ENCODE measurements at places on chromosomes 16 and 17.
A peak's percentile ranks its signal among the peaks of the same experiment; 100 is the strongest.

- no peak for DNase-seq
Measured at GRCh38 chr16:48330841-48331192, 54.4 kb downstream of the SIAH1 start.

- DNase-seq = no peak
Measured at GRCh38 chr17:75474736-75475135, 18.3 kb downstream of the TMEM94 start.

- DNase-seq = no peak
Measured at GRCh38 chr17:9905902-9906301, 831 bp upstream of the RCVRN start.

DNA sequence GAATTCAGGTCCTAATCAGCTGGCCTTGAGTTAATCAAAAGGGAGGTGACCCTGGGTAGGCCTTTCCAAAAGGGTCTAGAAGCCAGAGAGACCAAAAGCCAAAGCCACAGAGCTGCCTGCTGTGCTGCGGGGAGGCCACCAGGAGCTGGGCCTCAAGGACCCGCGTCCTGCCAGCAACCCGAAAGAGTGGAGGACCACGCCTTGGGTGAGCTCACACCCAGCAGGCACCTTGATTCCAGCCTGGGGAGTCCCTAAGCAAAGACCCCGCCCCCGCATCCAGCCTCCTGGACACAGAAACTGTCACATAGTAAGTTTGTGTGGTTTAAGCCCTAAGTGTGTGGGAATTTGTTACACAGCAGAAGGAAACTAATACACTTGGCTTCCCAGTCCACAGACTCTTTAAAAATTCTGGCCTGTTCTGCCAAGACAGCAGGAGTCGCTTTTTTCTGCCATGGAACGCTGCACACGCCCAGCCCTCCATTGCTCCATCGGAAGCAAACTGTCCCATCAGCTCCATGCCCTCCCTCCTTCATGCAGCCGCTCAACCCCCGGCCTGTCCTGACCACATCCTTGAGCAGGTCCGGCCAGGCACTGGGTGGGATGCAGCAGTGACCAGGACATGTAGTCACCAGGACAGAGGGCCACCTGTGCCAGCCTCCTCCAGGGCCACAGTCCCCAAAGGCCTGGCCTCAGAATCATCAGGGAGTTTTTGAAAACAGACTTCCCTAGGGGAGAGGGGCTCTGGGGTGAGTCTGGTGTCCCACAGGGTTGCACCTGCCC is 20.9 kb upstream of the RASD1 start:
- no peak for DNase-seq

- no peak for DNase-seq
Measured at GRCh38 chr17:41054025-41054424, 1.0 kb downstream of the KRTAP2-2 start.

DNA sequence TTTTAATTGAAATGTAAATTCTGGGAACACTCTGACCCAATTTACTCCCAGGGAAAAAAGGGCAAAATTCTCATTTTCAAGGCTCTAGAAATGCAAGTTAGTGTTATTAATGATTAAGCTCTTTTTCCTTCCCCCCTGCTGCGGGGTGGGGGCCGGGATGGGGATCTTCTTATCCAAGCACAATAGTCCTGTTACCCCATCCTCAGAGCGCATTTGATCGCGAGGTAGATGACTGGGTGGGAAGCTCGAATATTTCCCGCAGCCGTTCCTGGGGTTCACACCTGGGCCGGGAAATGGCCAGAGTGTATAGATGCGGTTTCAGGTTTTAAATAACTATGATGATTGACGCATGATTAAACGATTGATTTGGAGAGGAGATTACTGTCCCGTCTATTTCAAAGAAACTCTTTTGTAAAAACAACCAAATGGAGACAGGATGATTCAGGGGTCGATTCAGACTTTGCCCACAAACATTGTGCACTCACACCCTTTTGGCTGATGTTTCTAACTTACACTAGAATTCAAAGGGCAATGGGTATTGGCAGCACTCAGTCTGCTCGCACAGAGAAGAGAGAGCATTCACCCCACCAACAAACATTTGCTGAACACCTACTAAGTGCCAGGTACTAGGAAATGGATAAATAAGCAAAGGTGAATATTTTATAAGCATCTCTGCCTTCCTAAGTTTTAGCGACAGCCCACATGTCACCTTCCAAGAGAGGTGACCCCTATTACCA is 55.0 kb downstream of the SALL1 start:
- DNase-seq = no peak

- no peak for DNase-seq
Measured at GRCh38 chr17:17813055-17813724, 23.6 kb downstream of the SREBF1 start.

DNA sequence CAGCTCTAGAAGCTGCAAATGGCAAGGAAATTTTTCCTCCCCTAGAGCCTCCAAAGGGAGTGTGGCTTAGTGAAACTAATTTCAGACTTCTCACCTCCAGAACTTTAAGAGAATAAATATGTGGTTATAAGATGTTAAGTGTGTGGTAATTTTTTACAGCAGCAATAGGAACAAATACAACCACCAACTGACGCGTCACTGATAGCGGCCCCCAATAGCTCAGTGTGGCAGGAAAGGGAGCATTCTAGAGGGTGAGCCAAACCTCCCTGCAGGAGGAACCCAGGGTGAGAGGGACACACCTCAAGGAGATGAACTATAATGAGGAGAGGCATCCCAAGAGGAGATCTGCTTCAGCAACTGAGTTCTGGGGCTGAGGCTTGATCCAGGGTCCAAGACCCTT is 4.0 kb downstream of the CCL4 start:
- DNase-seq = no peak

GRCh38 chr16:50841081-50841886 is 99.4 kb downstream of the CYLD start:
- no peak for DNase-seq

DNA sequence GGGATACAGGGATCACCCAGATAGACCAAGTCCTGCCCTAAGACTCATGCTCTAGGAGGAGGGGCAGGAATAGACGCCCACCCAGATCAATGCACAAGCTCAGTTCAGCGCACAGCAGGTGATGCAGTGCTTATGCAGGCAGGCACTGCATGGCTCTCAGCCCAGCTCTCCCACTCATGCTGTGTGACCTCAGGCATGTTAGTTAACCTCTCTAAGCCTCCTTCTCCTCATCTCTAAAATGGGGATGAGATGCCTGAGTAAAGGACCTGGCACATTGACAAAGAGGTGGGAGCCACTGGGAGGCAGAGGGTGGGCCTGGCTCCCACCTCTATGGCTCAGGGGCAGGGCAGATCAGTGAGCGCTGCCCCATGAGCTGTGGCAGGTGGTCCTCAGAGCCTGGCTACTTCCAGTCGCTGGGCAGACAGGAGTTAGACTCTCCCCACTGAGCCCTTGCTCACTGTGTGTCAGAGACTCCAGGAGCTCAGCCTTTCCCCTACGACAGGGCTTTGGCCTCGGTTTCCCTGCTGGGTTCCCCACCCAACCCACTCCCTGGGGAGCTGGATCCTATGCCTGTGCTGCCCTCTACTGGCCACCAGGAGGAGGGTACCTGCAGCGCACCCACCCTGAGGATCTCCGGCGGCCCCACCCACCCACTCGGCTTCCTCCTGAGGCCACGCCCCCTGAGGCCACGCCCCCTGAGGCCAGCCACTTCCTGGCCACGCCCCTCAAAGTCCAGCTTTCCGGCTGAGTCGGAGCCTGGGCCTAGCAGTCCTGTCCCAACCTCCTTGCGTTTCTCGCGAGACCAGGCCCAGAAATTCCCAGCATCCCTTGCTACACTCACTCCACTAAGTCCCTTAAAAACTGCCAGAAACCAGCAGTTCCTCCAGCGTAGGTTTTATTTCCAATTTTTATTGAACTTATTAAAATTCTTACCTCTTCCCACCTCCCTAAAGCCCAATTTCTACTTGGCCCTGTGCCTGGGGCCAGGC is 196.1 kb downstream of the GSG1L start:
- peak; percentile 54 for DNase-seq

GRCh38 chr17:31401456-31402254 is 10.2 kb downstream of the RAB11FIP4 start:
- DNase-seq = no peak

DNA sequence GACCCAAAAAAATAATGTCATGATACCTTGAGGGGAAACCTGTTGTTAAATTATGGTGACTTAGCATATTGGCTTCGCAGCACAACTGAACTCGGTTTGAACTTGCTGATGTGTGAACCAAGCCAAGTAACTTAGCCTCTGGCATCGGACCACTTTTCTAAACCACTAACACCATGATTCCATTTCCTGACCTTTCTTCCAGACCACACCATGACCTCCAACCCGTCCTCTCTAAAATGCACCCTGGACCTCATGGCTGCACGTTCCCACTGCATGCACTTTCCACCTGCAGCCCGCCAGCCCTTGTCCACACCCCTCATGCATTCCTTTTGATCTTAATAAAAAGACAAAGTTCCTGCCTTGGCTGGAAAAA is 29.3 kb downstream of the DYNLRB2 start:
- DNase-seq = no peak

DNA sequence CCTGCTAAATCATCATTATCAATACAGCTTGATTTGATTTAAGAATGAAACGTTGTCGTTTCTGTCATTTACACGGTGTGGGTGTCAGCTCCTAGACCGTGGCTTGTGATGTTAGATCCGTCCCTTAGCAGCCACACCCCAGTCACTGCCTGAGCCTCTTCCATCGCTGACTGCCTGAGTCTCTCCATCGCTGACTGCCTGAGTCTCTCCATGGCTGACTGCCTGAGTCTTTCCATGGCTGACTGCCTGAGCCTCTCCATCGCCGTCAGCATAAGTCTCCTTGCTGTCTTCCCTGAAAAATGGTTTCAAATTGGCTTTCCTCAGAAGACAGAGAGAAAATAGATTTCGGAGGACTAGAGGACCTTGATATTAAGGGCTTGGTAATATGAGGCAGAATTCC is 53.8 kb upstream of the CMIP start:
- no peak for DNase-seq

- DNase-seq = no peak
Measured at GRCh38 chr16:85537795-85538401, 75.2 kb upstream of the GSE1 start.

GRCh38 chr16:30942426-30942806 is 6.5 kb upstream of the ORAI3 start:
- DNase-seq = no peak

- DNase-seq = no peak
Measured at GRCh38 chr17:49358641-49359247, 3.3 kb downstream of the ZNF652 start.

DNA sequence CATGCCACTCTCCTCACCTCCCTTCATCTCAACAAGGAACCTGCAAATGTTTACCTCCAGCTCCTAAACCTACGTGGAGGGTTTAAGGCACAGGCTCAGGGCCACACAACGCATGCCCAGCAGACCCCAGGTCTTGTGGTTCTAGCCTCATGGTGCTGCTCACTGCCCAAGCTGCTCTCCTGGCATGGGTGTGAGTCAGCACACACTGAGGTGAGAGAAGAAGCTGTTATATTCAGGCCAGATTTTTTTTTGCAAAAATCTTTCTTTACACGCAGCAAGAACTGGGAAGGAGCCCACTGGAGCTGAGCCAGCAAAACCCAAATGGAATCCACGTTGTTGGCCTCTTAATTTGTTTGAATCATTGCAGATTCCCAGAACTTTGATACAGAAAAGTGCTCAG is 5.5 kb upstream of the C16orf96 start:
- DNase-seq = no peak

GRCh38 chr16:405548-406506 is 4.1 kb downstream of the DECR2 start:
- DNase-seq = no peak

- no peak for DNase-seq
Measured at GRCh38 chr16:30820952-30821421, 34.0 kb upstream of the ZNF629 start.

GRCh38 chr17:32755045-32755805 is 121.7 kb downstream of the MYO1D start:
- DNase-seq = peak; percentile 30

GRCh38 chr17:55284944-55285339 is 20.2 kb downstream of the HLF start:
- DNase-seq = no peak

GRCh38 chr16:74216319-74216718 is 80.3 kb upstream of the PSMD7 start:
- DNase-seq = no peak

GRCh38 chr16:28844226-28844885 is 1.8 kb downstream of the TUFM start:
- DNase-seq = no peak

GRCh38 chr17:82675476-82676245 is 22.8 kb downstream of the RAB40B start:
- DNase-seq = no peak

GRCh38 chr17:82647593-82648164 is 565 bp downstream of the WDR45B start:
- DNase-seq = no peak

GRCh38 chr17:82838386-82839063 is 1.3 kb downstream of the ZNF750 start:
- DNase-seq = no peak

DNA sequence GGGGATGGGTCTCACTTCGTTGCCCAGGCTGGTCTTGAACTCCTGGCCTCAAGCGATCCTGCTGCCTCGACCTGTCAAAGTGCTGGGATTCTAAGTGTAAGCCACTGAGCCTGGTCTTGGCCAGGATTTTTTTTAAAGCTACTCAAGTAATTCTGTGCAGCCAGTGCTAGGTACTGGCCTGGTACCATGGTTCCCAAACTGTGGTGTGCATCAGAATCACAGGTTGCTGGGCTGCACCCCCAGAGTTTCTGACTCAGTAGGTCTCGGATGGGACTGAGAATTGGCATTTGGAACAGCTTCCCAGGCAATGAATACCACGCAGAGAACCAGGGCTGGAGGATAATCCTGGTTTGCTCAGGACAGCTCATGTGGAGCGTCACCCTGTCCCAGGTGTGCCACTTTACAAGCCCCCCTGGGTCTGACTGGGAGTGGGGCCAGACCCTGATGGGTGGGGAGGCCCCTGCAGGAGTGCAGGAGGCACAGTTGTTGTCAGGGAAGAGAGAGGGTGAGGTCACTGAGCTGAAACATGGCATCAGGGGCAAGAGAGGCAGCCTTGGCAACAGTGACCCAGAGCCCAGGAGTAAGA is 10.7 kb upstream of the MRPS23 start:
- DNase-seq = no peak

DNA sequence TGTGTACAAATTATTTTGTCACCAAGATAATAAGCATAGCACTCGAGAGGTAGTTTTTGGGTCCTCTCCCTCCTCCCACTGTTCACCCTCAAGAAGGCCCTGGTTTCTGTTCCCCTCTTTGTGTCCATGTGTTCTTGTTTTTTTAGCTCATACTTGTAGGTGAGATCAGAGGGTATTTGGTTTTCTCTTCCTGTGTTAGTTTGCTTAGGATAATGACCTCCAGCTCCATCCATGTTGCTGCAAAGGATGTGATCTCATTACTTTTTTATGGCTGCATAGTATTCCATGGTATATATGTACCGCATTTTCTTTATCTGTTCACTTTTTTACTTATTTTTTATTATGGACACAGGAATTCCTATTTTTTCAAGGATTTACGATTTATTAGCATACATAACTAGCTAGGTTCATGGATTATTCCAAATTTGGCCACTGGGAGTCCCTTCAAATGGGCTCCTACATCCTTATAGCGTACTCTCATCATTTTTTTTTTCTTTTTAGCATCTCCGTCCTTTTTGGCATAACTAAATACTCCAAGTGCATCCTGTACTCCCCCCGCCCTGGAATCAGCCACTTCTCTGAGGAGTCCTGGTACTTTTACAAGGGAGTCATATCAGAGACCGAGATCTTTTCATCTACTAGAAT is 7.3 kb downstream of the TADA2A start:
- DNase-seq = no peak

GRCh38 chr16:89095491-89095951 is 1.9 kb downstream of the ACSF3 start:
- DNase-seq = no peak
